Urothelium cell line (cell line): ENCODE measurements at places on chromosomes 3 and 15.

DNA sequence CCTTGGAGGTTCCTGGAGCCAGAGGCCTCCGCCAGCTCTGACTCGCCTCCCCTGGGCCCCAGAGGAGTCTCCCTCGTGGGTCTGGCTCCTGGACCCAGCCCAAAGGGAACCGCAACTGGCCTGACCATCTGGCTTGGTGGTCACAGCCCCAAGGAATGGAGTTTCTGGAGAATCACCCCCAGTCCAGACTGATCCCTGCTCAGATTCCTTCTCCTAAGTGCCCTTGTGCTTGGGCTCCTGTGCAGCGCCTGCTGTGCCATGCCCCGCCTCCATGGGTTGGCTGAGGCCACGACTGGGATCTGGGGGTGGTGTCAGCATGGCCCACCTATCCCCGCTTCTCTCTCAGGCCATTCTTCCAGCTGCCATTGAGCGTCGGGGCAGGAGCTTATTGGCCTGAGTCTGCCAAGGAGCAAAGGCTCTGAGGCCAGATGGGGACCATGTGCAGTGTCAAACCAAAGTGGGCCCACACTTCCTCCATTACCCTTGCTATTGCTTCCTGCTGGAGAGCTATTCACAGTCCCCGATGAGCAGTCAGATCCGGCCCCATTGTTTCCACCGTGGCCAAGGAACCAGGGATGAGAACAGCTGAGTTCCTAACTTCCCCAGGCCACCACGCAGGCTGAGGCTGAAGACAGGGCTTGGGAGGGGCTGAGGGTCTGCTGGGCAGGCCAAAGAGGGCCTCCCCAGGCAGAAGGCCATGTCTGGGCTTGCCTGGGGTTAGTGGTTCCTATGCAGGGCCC is 19.0 kb downstream of the CSPG4 start:
- no peak for DNase-seq

DNA sequence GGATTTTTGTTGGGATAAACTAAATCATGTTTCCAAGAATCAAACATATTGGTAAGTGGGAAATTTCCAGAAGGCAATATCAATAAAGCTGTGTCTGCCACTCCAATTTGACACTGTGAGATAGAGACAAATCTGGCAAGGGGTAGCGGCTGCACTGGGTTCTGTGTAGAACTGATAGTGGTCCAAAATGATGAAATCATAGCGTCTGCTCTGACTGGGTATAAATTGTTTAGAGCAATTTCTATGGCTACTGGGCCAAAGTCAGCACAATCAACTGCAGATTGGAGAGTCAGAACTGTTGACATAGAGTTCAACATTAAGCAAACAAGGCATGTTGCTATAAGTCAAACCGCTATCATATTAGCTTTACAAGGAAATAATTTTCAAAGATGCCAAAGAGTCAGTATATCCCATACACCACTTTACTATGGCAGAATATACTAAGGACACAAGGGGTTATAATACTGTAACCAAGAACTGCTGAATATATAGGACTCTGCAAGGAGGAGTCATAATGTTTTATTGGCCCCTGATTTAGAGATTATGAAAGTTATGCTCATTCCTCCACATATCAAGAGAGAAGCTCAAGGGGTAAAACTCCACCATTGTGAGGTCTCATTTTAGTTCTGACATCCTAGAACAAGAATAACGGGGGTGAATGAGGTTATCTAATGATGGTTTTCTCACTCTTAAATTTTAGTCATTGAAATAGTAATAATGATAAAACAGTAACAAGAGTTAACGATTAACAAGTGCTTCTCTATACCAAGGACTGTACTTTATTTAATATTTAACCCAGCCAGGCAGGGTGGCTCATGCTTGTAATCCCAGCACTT is 309.7 kb upstream of the GADL1 start:
- DNase-seq: no peak

- no peak for DNase-seq
Observed at GRCh38 chr3:37200141-37200540, 25.8 kb upstream of the LRRFIP2 start.

DNA sequence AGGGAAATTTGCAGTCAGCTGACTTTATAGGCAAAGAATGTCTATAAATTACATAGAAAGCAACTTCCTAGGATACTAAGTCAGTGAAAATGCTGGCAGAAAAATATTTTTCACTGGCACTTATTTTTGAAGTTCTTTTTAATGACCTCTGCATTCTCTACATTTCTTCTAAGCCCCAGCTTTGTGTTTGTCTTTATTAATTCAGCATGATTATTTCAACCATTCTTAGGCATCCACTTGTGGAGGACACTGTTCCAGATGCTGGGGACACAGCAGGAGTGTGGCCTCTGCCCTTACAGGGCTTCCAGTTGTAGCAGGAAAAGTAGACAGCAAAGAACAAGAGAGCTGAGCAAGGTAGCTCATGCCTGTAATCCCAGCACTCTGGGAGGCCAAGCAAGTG is 15.0 kb downstream of the LRRK1 start:
- no peak for DNase-seq

DNA sequence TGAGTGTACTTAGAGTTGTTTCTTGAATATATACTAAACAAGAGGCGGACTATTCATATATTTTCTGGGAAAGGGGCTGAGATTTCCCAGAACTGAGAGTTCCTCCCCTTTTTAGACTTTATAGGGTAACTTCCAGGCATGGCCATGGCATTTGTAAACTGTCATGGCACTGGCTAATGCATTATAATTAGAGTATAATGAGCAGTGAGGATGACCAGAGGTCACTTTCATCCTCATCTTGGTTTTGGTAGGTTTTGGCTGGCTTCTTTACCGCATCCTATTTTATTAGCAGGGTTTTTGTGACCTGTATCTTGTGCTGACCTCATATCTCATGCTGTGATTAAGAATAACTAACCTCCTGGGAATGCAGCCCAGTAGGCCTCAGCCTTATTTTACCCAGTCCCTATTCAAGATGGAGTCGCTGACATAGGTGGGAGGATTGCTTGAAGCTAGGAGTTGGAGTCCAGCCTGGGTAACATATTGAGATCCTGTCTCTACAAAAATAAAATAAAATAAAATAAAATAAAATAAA is 91.4 kb downstream of the MOBP start:
- no peak for DNase-seq

DNA sequence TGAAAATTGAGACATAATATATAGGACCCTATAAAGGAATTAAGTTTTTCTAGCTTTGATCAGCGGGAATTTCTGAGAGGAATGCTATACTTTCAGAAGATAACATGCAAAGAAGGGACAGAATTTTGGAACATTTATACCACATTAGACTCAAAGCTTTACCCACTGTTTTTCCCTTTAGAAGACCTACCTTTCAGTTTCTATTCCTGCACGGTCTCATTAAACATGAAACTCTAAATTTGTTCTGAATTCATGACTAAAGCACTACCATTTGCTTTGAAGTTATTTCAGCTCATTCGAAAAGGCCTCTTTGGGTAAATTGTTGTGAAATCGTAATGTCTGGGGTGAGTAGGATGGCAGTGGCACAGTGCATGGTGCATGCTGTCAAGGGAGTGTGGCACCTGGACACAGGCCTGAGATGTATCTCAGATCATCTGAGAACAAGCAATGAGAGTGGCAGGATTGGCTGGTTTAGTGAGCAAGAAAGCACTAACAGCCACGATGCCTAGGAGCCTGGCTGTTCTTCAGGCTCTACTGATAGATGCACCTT is 42.5 kb downstream of the CHCHD4 start:
- DNase-seq: no peak

GRCh38 chr3:174441588-174442301 is 417.4 kb upstream of the NAALADL2 start:
- no peak for DNase-seq

DNA sequence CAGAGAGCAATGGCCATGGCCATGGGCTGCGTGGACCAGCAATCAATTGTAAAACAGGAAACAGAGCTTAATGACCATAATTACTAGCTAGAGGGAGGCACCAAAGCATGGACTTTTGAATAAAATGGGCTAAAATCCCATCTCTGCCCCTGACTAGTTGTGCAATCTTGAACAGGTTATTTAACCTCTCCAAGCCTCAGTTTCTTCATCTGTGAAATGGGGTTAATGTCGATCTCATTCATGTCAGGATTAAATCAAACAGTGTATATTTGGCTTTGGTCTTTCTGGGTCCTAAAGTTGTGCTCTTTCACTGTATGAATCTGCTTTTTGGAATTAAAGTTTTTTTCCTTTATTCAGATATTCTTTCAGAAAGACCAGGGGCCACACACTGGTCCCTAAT is 36.1 kb downstream of the ABTB1 start:
- no peak for DNase-seq

- no peak for DNase-seq
Observed at GRCh38 chr3:60323651-60324050, 927.6 kb downstream of the FHIT start.

- peak; percentile 9 for DNase-seq
Observed at GRCh38 chr3:19645093-19645492, 288.9 kb downstream of the EFHB start.

GRCh38 chr3:45778761-45779201 is 17.6 kb downstream of the SLC6A20 start:
- no peak for DNase-seq

GRCh38 chr15:41659855-41660234 is 360 bp upstream of the MGA start:
- no peak for DNase-seq

DNA sequence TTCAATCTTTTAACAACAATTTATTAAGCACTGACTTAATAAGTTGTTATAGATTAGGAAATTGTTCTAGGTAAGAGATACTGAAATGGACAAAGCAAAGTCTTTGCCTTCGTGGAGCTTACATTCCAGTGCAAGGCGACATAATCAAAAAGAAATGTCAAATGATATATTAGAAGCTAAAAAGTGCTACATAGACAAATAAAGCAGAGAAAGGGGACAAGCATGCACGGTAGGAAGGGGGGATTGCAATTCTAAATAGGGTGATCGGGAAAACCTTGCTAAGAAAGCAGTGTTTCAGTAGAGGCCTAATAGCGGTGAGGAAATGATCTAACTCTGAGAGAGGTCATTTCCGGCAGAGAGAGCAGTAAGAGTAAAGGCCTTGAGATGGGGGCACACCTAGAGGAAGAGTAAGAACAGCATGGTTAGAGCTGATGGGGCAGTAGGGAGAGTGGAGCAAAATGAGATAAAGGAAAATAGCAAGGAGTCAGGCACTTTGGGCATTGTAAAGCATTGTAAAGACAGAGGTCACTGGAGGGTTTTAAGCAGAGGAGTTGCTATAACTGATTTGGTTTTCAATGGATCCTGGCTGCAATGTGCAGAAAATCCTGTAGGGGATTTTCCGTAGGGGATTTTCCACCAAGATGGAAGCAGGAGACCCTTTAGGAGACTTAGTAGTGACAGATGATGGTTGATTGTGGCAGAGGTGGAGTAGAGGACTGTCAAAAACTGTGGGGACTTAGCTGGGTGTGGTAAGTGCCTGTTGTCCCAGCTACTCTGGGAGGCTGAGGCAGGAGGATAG is 71.7 kb upstream of the CFAP20DC start:
- no peak for DNase-seq

- DNase-seq: no peak
Observed at GRCh38 chr15:43277901-43278300, 11.2 kb upstream of the TGM5 start.

- DNase-seq: peak; percentile 36
Observed at GRCh38 chr3:172749230-172749965, 1.1 kb upstream of the ECT2 start.

DNA sequence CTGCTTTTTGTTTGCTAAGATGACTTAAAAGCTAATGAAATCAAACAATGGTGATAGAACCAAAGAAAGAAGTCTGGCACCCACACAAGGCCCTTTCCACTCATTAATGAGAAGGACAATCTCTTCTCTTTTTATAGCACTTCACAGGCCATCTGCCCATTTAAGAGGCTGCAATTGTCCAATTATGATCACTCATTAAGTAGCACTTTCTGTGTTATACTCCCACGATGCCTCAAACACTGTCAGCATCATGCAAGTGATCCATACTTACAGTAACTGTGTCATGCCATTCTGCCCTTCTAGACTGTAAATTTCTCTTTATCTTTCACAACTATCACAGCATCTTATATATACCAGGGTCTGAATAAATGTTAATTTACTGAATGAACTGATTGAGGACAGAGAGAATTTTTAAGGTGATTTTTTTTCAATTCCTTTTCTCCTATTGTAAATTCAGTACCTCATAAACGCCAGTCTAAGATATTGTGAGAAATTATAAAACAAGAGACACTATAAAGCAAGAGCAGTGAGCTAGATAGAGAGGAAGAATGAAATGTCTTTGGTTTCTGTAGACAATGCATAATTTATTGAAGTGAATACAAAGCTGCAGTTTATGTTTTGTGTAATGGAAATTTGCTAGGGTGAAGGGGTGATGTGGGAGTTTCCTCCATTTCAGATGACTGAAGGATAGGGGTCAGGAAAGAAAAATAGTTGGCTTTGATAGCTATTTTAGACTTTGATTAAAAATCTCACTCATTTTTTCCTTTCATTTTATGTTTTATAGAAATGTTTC is 17.3 kb downstream of the CD200 start:
- no peak for DNase-seq

DNA sequence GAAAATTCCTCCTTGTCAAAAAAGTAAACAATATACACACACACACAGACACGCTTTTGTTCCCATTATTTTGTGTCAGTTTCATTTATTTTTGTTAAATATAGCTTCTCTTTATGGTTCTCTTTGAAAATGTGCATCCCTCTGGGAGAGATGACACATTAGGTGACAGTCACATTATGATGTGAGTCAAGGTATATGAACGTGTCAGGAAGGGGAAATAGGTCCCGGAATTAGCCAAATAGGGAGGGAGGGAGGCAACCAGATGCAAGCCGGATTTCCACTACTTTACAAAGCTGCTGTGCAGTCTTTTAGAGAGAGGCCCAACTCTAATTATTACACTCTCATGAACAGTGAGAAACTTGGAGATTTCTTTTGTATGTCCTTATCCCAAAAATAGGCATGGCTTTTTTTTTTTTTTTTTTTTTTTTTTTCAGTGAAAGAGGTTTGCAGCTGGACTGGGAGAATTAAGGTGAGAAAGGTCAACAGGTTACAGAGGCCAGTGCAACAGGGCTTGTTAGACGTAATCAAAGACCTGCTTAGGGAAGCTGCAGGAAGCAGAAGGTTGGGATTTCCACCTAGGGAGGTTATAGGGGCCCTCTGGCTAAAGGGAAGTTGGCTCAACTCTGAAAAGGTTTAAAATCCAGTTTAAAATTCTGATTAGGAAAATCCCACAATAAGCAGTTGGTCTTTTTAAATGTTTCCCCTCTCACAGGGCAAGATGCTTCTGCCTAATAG is 240.5 kb upstream of the UBE2E1 start:
- DNase-seq: no peak

DNA sequence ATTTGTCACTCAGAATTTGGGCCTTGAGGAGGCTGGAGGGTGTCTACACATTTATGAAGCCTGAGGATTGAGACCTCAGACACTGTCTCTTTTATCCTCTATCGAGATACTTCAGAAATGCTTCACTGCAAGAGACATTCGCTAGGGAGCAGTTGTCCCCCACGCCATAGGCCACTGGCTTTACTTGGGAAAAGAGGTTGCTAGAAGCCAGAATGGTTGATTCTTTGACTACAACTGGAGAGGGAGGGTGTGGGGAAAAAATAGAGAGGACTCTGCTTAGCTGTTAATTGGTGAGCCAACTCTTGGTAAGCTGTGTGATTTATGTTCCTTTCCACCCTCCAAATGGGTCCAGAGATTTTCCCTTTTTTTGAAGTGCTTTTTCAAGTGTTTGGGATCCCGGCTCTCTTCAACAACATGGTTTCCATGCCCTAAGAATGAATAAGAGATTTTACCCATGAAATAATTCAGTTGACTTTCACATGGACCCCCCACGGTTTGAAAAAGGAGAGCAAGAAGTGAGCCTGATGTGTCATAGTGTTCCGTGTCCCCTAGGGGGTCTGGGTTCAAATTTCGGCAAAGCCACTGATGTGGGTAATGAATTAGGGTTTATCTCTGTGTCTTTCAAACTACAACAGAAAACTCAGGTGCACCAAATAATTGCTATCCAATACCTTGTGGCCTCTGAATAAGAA is 2.7 kb downstream of the BOC start:
- DNase-seq: no peak
